ENCODE measurements at places on chromosomes 7 and 10.

DNA sequence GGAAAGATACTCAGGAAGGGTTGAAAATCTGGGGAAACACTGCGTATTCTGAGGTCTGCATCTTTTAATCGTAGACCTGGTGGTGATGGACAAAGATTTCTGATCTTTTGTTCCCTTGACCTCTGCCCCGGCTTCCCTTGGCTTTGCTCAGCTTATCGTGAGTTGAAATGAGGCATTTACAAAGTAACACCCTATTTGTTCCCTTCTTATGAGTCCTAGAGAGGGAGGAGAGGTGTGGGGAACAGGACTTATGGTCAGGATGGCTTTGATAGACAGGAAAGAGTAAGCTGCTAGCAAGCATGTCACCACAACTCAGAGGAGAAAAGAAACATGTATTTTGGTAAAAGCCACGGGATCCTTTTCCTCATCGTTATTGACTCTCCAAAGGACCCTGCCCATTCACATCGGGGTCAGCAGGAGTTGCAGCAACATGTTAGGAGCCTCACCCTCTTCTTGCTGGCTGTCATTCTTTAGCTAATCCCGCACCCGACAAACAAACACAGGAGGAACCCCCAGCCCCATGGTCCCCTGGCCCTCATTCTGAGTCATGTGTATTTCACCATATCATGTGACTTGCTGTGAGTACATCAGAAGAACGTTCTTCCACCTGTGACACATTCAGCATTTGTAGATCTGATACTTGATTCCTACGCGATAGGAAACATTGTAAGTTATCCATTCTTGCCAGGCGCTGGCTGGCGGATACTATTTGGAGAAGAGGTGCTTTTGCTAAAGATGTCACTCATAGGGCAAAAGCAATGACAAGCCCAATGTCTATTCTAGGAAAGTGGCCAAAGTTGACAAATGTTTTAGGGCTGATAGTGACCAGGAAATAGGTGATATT lies 170.1 kb downstream of the RTKN2 start:
- DNase-seq = no peak

DNA sequence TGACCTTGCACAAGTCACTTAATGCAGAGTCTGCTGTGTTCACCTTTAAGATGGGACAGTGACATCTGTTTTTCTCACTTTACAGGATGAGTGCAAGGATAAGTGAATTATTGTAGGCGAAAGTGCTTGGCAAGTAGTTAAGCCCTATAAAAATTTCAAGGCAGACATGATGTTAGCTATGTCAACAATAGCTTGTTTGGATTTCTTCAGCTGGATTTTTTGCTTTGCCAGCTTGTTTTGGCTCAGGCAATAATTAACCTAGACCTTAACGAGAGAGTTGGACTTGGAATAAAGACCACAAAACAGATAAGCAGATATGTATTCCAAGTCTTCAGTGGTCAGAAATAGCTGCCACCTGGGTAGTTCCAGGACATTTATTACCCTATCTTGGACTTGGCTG lies 255.2 kb downstream of the ARL4A start:
- no peak for DNase-seq

- DNase-seq = no peak
These were observed 131.9 kb downstream of the NRCAM start for GRCh38 chr7:108324053-108325038.

GRCh38 chr7:108328174-108328651 lies 128.0 kb downstream of the NRCAM start:
- DNase-seq = peak; percentile 36

GRCh38 chr7:77403957-77404356 lies 12.2 kb downstream of the GSAP start:
- no peak for DNase-seq

- DNase-seq = peak; percentile 24
These were observed 426.9 kb downstream of the CCSER2 start for GRCh38 chr10:84755311-84755710.

- DNase-seq = no peak
These were observed 82.2 kb upstream of the SCIN start for GRCh38 chr7:12488341-12488740.
